Activated T-helper 1 cell treated with anti-CD3 and anti-CD28 coated beads, Interleukin-2, amount 50 U/mL, for 16 hours (primary cell): ENCODE measurements at places on chromosomes 6 and 20.

GRCh38 chr6:6865611-6866010 lies 242.2 kb upstream of the RREB1 start:
- DNase-seq, result no peak

DNA sequence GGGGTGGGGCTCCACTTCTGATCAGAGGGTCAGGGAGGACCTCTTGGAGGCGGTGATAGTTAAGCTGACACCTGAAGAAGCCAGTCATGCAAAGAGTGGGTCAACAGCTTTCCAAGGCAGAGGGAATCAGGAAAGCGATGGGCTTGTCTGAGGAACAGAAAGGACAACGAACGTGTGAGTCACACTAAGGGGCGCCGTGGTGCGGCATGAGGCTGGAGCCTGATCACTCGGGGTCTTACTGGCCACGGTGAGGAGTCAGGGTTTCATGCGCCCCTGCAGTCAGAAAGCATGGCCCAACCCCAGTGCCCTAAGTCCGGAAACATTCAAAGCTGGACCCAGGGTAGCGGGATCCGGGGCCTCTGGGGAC lies 50.6 kb upstream of the SLC32A1 start:
- DNase-seq, result no peak

DNA sequence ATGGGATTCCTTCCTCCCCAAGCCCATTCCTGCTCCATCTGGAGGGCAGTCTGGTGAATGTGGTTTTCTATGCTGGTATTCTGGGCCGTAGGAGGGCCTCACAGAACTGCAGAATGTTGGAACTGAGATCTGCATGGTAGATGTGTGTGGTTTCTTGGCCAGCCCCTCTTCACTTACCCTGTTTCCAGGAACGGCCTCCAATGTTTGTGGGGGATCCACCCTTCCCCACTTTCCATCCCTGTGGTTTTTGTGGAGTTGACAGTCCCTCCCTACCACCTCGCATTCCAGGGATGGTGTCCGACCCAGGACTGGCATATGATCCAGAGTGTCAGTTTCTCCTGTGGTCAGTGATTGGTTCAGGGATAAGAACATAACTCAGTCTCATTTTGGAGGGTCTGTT lies 26.7 kb upstream of the TMEM14A start:
- no peak for DNase-seq

DNA sequence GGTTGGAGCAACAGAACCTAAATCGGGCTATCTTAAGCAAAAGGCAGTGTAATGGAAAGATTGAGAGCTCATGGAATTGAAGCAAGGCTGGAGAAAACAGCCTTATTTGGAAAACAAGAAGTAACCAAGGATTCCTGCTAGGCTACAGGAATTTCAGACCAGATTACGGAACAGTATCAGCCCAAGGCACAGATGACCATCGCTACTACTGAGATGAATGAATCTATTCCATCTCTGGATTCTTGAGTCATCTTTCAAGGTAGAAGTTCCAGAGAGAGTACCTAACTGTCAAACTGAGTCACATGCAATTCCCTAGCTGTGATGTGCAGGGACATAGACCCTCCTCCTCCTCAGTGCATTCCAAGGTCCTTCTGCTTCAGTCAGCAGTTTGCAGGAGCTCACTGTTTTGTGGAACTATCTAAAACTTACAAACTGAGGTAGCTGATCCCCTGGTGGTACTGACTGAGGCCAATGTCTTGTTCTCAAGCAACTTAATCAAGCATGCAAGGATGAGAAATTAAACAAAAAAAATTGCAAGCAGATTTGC lies 62.0 kb upstream of the SMLR1 start:
- DNase-seq, result no peak

DNA sequence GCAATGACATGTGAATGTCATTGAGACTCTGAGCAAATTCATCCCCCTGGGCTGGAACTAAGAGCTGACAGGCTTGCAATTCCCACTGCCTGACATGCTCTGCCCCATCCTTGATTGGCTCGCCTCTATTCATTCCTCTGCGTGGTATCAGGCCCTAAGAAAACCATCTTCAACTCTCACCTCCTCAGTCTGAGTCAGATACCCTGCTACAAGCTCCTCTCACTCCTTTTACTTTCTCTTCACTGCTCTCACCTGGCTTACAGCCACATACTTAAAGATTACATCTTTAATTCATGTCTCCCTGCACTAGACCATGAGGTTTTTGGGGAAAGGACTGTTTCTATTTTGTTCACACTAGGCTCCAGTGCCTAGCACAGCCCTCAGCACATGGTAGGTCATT lies 131.6 kb downstream of the KIF6 start:
- DNase-seq, result no peak

DNA sequence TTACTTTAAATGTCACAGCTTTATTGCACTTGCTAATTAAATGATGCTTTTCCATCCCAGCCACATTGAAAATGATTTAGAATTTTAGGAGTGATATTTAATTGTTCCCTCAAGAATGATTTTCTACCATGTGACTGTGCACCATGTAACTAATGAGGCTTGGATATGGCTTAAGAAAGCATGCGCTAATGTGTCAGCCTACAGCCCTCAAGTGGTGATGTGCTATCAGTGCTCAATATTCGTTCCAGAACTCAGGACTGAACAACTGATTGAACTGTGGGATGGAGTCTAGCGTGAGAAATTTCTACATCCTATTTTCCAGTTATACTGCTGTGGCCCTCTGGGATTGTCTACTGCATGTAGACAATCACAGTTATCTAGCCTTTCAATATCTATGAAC lies 71.5 kb downstream of the PKIB start:
- DNase-seq, result no peak

DNA sequence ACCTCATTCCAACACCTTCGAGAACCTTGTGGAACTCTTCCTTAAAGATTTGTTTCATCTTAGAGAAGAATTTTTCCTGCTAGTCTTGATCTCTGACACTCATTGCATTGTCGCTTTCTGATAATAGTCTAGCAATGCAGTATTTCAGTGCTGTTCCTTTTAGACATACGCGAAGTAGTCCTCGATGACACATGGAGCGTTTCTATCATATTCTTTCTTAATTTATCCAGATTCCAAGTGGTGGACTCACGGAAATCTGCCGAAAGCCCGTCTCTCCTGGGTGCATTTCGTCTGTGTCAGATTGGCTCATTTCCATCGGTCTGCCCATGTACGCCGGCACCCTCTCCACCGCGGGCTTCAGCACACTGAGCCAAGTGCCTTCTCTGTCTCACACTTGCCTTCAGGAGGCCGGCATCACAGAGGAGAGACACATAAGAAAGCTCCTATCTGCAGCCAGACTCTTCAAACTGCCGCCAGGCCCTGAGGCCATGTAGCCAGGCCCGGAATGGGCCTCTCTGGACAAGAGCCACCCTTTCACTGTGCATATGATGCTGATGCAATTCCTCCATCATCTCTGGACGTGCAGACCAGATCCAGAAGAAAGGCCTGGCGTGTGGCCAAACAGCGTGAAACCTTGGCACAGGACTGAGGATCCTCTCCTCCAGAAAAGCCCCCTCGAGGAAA lies 198.6 kb upstream of the UST start:
- no peak for DNase-seq

DNA sequence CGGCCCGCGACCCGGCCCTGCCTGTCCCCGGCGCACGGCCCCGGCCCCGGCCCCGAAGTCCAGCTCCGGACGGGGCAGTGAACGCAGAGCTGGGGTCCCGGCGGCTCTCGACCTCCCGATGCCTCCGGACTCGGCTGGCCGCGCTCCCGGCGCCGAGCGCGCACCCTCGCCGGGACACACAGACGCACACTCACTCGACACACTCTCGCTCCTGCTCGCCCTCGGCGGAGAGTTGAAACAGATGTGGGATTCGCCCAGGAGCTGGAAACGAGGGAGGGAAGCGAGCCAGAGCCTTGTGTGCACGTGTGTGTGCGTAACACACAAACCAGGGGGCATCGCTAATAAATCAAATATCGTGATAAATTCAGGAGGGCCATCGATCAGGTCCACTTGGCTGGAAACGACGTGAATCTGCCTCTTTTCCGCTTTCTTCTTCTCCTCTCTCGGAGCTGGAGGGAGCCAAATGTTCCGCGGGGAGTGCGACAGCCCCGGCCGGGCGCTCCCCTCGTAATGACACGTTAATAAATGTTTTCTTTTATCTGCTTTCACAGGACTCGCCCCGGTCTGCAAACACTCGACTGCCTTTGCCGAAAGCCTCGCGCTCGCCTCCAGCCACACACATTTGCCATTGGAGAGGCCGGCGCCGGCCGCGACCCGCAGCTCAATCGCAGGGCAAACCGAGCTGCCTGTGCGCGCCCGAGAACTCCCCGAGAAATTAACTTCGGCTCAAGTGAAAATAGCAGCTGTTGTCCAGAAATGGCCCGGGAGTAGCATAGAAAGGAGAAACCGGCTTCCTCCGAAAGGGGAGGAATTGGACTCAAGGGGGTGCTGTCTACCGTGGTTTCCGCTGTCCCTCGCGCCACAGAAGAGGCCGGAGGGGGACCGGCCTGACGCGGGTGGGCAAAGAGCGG lies 828 bp upstream of the SULF2 start:
- no peak for DNase-seq

GRCh38 chr6:71248306-71248765 lies 40.3 kb upstream of the OGFRL1 start:
- no peak for DNase-seq

DNA sequence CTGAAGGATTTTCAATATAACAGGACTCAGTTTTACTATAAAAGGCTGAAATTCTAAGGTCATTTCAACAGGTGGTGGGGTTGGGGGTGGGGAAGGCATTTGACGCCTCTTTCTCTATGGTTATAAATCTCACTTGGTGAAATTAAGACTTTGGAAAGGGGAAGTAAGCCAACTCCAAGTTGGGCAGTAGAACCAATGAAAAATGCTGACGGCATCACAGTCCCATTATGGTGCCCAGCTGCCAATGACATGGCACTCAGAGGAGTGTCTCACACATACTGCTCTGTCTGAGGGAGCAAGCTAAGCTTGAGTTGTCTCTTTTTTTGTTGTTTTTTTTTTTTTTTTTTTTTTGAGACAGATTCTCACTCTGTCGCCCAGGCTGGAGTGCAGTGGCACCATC lies 4.7 kb downstream of the SLC16A10 start:
- no peak for DNase-seq

DNA sequence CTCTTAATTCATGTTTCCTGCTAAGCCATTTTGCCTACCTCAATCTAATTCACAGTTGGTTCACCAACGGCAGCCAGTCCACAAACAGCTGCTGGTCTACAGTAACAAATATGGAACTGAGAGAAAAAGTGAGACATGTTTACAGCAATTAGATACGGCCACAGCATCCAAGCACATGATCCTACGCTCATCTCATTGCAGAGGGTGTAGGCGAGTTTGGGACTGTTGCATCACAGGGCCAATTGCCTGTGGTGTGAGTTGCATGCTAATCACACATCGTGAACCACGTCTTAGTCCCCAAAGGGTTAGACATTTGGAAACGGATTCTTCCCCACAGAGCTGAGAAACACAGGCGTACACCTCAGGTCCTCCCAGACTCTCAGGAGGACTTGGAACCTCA lies 166.9 kb downstream of the EYA2 start:
- no peak for DNase-seq

DNA sequence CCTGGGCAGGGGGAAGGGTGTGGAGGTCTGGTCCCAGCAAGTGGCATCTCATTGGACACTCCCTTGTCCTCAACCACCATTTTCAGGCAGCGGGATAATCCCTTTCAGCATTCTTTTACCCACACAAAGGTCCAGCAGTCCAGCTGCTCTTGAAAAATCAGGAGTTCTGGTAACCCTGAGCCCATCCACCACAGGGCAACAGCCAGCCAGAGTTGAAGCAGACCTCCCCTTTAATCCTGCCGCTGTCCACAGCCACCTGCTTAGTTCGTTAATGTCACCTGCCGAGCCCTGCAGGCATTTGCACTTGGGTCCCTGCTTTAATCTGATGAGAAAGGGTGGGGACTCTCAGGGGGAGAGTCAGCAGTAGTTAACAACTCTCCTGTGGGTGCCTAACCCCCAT lies 11.1 kb downstream of the TMEM74B start:
- no peak for DNase-seq
